ENCODE measurements at places on chromosomes 1 and 21. TPM values are rescaled to one million over a fixed set of nuclear protein-coding genes. Genes with fewer than 3 reads are reported as not detected.

The HES2 gene
- total RNA-seq: 0.36 TPM

The PDE4B gene
- total RNA-seq: 0.36 TPM

The C1orf53 gene
- 4.1 TPM for total RNA-seq

The HHIPL2 gene
- total RNA-seq: not detected

The HPDL gene
- 1.0 TPM for total RNA-seq

- no peak for DNase-seq
- peaks cover 8% of the 10 kb centered on the region for H3K27me3 ChIP-seq
- H3K4me3 ChIP-seq: no peak overlapping the region
- H3K4me1 ChIP-seq: no peaks in the 10 kb centered on the region
Observed at GRCh38 chr1:164265232-164265631, 293.8 kb upstream of the PBX1 start.

GRCh38 chr1:48923116-48923515, 146.4 kb upstream of the BEND5 start:
- no peak overlapping the region for H3K27ac ChIP-seq
- H3K4me3 ChIP-seq: no peak overlapping the region
- H3K27me3 ChIP-seq: no peaks in the 10 kb centered on the region
- no peaks in the 10 kb centered on the region for H3K36me3 ChIP-seq

DNA sequence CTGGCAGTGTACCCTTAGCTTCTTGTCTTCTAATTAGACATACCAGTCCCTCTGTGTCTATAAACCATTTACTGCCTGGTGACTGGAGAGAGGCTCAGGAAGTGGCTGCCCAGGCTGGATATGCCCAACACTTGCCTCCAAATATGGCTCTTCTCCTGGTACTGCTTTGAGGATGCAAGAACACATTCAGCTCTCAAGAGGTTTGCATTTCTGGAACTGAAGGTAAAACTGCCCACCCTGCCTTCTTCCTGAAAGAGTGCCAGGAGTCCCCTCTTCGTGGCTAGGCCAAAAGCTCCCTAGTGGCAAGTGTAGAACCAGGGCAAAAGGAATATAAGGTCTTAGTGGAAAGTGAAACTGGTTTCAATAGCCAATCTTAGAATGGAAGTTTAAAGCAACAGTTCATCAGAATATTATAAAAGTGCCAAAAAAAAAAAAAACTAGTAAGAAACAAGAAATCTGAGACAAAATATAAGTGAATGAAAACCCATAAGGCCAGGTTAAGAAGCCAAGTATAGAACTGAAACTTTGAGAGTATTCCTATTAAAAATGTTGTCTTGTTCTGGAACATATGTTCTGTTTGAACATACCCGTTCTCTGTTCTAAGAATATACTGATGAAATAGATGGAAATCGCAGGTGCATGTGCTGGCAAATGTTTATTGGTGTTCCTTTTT, 77.2 kb upstream of the CTTNBP2NL start:
- DNase-seq: no peak
- H3K36me3 ChIP-seq: peaks cover 2% of the 10 kb centered on the region
- no peak overlapping the region for H3K4me3 ChIP-seq
- no peaks in the 10 kb centered on the region for H3K4me1 ChIP-seq
- H3K27ac ChIP-seq: no peak overlapping the region
- H3K27me3 ChIP-seq: peaks cover 44% of the 10 kb centered on the region

- H3K27ac ChIP-seq: no peak overlapping the region
- H3K36me3 ChIP-seq: peaks cover 17% of the 10 kb centered on the region
- no peaks in the 10 kb centered on the region for H3K27me3 ChIP-seq
- no peak for DNase-seq
Observed at GRCh38 chr1:24425441-24425840, 9.8 kb downstream of the NIPAL3 start.

DNA sequence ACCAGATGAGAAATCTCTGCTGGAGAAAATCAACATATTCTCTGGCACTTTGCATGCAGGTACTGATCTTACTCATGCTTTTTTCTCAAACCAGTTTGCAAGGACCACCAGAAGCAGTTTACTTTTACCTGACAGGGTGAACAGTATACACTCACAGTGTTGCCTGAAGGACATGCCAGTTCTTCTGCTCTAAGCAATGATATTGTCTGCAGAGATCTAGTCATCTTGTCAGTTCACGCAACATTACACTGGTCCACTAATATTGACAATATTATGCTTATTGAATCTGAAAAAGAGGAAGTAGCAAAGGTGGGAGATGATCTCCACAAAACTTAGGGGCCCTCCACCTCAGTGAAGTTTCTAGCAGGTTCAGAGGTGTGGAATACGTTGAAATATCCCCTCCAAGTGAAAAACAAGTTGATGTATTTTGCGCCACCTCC, 3.8 kb upstream of the S100B start:
- DNase-seq: no peak
- no peaks in the 10 kb centered on the region for H3K36me3 ChIP-seq

GRCh38 chr1:9429342-9429711, 109.9 kb upstream of the SLC25A33 start:
- no peak for DNase-seq
- peak overlapping the region; percentile 91 for H3K4me3 ChIP-seq
- H3K36me3 ChIP-seq: no peaks in the 10 kb centered on the region

DNA sequence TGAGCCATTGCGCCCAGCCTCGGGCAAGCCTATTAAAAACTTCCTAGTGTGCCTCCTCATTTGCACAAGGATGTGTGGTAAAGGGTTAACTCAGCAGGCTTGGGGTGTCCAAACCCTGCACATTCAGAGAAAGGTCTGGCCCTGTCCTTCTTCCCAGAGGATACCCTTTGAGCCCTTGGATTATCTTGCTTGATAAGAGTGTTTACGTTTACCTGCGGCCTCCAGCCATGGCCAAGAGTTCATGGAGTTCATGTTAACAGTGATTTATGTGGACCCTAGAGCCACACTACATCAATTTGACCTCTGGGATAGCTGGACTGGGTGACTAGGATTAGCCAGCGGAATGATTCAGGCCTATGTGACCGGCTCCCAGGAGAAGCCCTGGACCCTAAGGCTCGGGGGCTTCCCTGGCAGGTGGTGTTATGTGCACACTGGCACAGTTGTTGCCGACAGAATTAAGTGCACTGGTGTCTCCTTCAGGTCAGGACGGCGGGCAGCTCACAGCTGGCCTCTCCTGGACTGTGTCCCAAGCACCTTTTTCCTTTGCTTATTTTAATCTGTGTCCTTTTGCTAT, 7.7 kb upstream of the TCP10L start:
- no peak overlapping the region for H3K4me3 ChIP-seq
- H3K27me3 ChIP-seq: no peaks in the 10 kb centered on the region

DNA sequence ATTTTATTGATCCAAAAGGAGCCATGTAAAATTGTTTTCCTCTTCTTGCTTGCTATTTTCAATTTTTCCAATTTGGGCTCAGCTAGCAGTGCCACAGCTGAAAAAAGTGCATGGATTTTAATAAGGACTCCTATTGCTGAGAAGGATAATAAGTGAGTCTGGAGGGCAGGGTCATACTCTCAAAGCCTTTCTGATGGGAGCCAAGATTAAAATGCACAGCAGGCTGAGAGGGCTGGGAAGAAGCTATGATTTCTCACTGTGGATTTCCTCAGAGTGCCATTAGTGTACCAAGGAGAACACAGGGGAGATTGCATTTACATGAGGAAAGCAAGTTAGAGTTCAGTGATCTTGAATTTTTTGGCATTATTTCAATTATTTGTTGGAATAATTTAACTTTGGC, 261.3 kb downstream of the ST6GALNAC3 start:
- H3K4me3 ChIP-seq: no peak overlapping the region
- peaks cover 38% of the 10 kb centered on the region for H3K4me1 ChIP-seq
- no peak overlapping the region for H3K27ac ChIP-seq
- H3K36me3 ChIP-seq: no peaks in the 10 kb centered on the region

DNA sequence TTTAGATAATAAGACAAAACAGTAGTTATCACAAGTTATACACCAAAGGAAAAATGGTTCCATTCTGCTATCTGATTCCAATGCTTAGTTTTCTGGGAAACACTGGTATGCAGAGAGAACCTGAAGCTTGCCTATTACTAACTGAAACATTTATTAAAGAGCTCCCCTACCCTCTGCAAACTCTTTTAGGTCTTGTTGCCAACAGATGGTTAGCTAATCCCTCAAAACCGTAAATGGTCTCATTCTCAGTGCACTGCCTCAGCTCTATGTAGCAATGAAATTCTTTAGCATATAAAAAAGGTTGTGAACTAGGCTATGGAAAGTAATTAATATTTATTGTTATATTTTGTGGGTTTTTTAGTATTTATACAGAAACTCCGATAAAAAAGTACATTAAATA, 20.4 kb downstream of the C21orf91 start:
- no peak overlapping the region for H3K27ac ChIP-seq
- no peaks in the 10 kb centered on the region for H3K27me3 ChIP-seq
- H3K4me1 ChIP-seq: peaks cover 9% of the 10 kb centered on the region
- H3K4me3 ChIP-seq: no peak overlapping the region

GRCh38 chr1:88897070-88897730, 5.8 kb upstream of the GTF2B start:
- no peaks in the 10 kb centered on the region for H3K36me3 ChIP-seq
- no peak overlapping the region for H3K27ac ChIP-seq
- no peak overlapping the region for H3K4me3 ChIP-seq
- peaks cover 2% of the 10 kb centered on the region for H3K27me3 ChIP-seq
- DNase-seq: no peak

DNA sequence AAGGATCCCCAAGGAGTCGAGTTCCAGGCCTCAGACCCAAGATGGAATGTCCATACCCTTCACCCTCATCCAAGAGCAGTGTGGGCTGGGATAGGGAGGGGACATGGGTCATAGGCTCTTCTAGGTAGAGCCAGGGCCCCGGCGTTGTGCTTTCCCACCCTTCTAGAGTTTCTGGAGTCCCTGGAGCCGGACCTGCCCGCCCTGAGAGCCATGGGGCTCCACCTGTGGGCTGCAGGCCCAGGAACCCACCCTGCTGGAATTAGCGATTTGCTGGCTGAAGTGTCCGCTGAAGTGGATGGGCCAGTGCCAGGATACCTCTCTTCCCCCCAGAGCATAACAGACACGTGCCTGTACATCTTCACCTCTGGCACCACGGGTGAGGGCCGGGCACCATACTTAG, 1.1 kb downstream of the SLC27A3 start:
- peaks cover 23% of the 10 kb centered on the region for H3K4me1 ChIP-seq
- H3K27ac ChIP-seq: no peak overlapping the region
- H3K4me3 ChIP-seq: peak overlapping the region; percentile 46
- no peaks in the 10 kb centered on the region for H3K27me3 ChIP-seq

DNA sequence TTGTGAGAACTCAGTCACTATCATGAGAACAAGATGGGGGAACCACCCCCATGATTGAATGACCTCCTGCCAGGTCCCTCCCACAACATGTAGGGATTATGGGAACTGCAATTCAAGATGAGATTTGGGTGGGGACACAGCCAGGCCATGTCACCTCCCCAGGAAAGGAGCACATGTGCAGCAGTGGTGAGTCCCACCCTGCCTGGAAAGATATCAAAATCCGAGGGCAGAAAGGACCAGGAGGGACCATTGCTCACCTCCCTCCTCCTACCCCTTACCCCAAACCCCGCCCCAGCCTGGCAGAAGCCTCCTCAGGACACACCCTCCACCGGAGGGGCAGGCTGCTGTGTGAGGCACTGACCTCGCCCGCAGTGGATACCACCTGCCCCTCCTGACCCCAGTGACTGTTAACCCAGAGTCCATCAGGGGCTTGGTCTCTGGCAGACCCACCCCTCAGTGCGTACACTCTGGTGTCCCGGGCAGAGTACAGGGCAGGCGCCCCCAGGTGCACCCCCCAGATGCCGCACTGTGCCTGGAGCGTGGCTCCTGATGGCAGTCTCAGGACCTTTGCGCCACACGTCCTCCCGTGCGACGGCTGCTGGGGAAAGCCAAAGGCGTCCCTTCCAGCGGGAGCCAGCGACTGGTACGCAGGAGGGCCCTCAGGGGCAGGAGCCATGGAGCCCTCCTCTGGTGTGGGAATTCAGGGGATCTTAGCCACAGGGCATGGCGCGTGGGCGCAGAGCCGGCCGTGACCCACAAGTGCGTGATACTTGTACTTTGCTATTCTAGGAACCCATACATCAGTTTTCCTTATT, 20.9 kb downstream of the PDXK start:
- no peaks in the 10 kb centered on the region for H3K27me3 ChIP-seq
- peak overlapping the region; percentile 57 for H3K27ac ChIP-seq
- H3K4me1 ChIP-seq: peaks cover 19% of the 10 kb centered on the region
- H3K36me3 ChIP-seq: peaks cover 17% of the 10 kb centered on the region
- peak; percentile 93 for DNase-seq

DNA sequence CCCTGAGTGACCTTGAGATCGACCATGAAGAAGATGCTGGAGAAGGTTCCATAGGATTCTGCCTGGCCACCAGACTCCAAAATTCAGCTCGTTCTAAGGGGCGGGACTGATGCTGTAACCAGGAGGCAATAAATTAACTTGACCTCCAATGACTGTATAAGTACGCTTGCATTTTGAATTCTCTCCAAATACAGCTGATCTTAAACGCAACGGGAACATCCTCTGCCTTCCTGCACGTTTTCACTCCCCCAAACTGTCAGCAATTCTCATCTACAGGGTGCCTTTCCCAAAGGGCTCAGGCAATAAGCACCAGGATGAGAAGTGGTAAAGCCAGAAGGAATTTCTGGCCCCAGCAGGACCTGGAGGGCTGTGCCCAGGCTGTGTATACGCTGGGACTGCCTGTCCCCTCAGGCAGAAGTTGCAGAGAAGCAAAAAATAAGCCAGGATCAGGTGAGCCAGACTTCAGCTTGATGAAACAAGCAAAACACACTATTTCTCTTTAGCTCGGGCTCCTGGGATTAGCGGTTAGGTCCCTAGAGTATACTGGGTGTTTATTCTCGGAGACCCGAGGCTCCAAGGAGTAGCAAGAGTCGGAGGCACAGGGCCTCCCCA, 124.8 kb downstream of the LRIG2 start:
- H3K4me3 ChIP-seq: no peak overlapping the region
- DNase-seq: no peak
- H3K4me1 ChIP-seq: no peaks in the 10 kb centered on the region
- H3K36me3 ChIP-seq: no peaks in the 10 kb centered on the region
- H3K27me3 ChIP-seq: no peaks in the 10 kb centered on the region

GRCh38 chr21:39004634-39005501, 178.4 kb downstream of the PSMG1 start:
- peaks cover 37% of the 10 kb centered on the region for H3K4me1 ChIP-seq
- DNase-seq: no peak
- H3K36me3 ChIP-seq: no peaks in the 10 kb centered on the region
- peak overlapping the region; percentile 45 for H3K27ac ChIP-seq
- peaks cover 6% of the 10 kb centered on the region for H3K27me3 ChIP-seq
- no peak overlapping the region for H3K4me3 ChIP-seq

DNA sequence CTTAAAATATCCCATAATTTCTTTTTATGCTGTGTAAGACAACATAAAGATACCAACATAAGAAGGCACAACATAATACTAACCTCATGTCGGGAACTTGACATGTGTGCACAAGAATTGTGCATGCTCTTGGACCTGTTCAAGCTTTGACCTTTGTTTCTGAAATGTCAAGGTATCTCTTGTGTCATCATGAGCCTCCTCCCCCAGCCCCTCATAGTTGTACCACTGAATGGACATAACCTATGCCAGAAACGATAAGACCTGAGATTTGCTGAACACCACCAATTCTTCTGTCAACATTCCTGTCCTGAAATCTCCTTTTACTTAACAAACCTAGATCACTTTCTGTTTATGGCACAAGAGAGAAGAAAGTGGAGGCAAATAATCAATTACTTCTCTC, 29.4 kb upstream of the PROX1 start:
- no peak overlapping the region for H3K4me3 ChIP-seq
- no peak for DNase-seq
- H3K4me1 ChIP-seq: no peaks in the 10 kb centered on the region

- H3K36me3 ChIP-seq: no peaks in the 10 kb centered on the region
- H3K4me3 ChIP-seq: no peak overlapping the region
- DNase-seq: no peak
- H3K27ac ChIP-seq: no peak overlapping the region
- H3K27me3 ChIP-seq: no peaks in the 10 kb centered on the region
Observed at GRCh38 chr1:222387007-222387814, 160.7 kb downstream of the HHIPL2 start.

Data from chondrocyte (in vitro differentiated cells).